Ecto neural progenitor cell (in vitro differentiated cells): ENCODE measurements at places on chromosomes 6 and 20.

- DNase-seq = no peak
Measured at GRCh38 chr6:77205936-77206335, 257.4 kb downstream of the HTR1B start.

DNA sequence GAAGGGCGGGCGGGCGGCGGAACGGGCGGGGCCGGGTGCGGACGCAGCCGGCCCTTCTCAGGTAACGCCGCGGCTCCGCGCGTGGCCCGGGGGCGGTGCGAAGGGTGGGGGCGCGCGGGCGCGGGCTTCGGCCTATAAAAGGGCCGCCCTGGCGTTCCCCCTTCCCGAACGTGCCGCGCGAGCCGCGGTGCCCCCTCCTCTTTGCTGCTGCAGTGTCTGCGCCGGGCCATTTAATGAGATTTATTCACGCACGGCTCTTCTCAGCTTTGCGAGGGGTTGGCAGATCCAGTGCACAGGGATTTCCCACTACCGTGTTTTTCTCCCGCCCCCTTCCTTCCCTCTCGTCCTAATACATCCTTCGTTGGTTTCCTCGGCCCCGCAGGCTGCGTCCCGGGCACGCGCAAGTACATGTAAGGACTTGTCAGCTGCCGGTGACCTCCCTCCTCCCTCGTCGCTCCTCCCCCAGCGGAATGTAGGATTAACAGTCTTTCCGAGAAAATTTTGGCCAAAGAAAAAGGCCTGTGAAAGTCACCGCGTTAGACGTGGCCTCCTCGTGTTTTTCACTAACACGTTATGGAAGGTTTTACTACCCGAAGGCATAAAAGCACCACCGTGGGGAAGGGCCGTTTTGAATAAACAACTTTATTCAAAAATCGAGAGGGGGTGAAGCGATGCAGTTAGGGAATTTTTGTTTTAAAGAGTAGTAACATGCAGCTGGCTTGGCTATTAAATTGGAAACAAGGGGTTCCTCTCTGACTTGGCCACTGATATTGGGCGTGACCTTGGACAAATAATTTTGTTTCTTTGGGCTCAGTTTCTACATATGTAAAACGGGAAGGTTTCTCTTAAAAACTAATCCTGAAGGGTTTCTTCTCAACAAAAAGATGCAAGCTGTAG lies 966 bp upstream of the REV3L start:
- peak; percentile 89 for DNase-seq

DNA sequence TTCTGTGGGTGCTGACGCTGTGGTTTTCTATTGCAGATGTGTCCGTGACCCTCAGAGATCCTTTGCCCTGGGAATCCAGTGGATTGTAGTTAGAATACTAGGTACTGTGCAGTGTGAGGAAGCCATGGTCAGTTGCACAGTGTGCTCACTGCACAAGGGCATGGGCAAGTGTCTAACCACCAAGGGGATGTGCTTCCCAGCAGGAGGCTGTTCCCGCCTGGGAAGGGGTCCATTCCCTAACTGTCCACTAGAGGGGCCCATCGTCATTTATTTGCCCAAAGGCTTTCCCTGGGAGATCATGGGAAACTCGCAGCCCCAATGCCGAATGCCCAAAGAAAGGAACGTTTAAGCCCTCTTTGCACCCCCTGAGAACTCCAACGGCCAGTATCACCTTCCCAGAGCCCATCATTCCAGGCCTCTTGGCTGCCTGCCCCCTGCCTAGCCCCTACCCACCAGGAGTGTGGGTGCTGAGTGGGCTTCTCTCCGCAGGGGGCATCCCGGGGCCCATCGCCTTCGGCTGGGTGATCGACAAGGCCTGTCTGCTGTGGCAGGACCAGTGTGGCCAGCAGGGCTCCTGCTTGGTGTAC lies 26.2 kb downstream of the SLCO4A1 start:
- DNase-seq = peak; percentile 84

DNA sequence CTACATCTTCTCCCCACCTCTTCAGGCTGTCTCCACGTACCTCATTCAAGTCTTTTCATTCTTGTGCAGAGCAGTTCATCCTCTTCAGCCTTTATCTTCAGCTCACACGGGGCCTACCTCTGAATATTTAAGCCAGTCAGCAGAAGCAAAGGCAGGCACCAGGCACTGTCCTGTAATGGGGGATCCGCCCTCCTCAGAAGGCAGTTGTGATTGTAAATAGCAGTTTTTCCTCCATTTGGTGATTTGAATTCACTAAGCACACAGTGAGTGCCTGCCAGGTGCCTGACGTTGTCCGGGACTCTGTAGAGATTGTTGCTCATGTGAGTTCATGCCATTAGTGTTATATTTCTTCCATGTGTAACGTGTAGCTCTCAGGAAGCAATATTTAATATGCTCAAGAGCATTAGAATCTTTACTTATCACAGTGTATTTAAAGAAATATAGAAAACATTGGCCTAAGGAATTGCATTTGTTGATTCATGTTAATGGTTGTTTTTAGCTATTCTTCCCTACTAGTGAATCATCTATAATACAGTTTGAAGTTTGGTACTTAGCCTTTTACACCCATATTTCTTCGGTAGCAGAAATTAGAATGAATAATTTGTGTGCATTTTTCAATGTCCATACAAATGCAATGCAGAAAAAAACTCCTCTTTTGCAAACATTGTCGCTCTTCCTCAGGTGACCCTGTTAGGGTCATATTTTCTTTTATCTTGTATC lies 17.9 kb downstream of the BPHL start:
- no peak for DNase-seq

DNA sequence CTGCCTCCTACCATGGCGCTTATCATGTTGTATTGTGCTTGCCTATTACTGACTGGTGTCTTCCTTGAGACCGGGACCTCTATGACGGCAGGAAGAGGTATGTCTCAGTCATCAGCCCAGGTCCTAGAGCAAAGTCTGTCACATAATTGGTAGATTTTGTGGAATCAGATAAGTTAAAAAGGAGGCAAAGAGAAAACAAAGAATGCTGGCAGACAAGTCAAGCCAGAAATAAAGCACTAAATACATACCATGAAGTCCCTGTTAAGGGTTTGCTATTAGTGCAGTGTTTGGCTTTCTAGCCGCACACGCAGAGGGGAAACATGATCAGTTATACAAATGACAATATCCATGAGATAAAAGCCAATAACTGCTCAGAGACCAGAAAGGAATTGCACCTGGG lies 6.0 kb downstream of the TOMM34 start:
- no peak for DNase-seq

GRCh38 chr6:24760210-24760609 lies 14.5 kb upstream of the GMNN start:
- no peak for DNase-seq

GRCh38 chr6:25829375-25829774 lies 2.5 kb downstream of the SLC17A1 start:
- no peak for DNase-seq

- no peak for DNase-seq
Measured at GRCh38 chr6:71317441-71317840, 28.8 kb downstream of the OGFRL1 start.

DNA sequence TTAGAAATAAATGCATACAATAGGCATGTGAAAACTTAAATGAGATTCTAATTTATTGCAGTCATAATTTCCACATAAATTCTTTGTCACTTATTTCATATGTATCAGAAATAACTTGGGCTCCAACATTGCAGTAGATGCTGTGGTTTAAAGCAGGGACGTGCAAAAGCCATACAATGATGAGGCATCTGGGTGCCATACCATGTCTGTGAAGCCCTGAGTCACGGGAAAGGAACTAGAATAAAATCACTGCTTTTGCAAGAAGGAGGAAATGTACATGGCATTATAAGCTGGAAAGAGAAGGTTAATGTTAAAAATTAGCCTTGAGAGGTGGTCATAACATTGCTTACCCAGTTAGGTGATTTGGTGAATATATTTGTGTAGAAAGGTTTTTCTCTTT lies 180.4 kb downstream of the SASH1 start:
- no peak for DNase-seq

GRCh38 chr6:12147557-12148316 lies 135.6 kb downstream of the HIVEP1 start:
- no peak for DNase-seq

GRCh38 chr6:29678114-29678513 lies 2.8 kb downstream of the ZFP57 start:
- no peak for DNase-seq

GRCh38 chr6:78611886-78612480 lies 255.4 kb upstream of the IRAK1BP1 start:
- DNase-seq = no peak

DNA sequence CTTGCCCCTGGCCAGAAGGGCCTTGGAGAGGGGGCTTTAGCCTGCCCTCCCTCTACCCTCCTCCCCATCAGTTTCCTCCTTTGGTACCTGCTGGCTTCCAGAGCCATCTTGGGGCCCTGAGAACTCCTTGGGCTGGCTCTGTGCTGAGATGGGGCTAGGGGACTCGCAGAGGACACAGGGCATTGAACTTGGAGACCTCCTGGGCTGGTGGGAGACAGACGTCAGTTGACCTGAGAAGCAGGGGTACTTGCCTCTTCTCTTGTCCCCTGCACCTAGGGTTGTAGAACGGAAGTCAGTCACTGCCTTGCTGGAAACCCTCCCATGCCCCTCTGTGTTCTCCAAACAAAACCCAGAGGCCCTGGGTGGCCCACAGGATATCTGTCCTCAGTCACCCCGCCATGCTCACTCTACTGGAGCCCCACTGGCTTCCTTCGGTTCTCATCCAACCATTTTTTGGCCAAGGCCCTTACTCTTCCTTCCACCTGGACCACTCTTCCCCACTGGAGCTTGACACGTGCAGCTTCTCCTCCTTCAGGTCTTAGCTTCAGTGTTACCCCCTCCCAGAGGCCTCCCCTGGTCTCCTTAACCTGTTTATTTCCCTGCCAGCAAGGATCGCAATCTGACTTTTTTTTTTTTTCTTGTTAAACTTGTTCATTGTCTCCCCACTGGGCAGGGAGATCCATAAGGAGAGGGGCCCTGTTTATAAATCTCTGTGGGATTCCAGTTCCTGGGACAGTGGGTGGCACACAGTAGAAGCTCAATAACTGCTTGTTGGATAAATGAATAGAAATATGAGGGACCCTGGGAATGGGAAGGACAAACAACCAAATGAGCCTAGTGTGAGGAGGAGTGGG lies 971 bp downstream of the RBCK1 start:
- DNase-seq = no peak

DNA sequence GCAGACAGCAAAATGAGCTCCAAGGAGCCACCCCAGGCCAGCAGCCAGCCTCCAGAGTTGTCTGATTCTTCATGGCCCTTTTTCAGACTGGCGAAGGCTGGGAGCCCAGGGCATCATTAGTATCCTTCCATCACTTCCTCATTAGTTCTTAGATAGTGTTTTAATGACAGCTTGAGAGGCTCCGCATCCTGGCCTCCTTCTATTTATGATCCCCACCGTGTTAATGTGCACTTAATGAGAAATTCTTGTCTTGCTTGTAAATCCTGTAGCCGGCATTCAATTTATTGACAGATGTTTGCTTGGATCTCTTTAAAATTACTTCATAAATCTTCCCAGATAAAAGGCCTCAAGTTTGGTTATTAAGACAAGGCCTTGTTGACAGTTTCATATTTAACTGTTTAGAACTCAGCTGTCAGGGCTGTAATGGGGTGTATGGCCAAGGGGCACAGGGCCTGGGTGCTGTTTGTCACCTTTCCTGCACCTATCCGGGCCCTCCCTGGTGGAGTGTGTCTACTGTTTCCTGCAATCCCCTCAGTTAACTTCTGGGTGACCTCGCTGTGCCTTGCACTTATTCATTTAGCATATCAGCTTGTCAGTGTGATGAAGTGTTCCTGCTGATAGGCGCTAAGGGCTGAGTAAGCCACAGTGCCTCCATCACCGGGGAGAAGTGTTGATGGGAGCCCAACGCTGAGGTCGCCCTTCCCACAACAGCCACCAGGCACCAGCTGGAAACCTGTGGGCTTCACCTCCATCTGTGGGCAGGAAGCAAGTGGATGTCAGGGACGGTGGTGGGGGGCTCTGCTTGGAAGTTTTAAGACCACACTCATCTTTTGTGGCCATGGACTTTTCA lies 169.3 kb downstream of the TSHZ2 start:
- DNase-seq = no peak

DNA sequence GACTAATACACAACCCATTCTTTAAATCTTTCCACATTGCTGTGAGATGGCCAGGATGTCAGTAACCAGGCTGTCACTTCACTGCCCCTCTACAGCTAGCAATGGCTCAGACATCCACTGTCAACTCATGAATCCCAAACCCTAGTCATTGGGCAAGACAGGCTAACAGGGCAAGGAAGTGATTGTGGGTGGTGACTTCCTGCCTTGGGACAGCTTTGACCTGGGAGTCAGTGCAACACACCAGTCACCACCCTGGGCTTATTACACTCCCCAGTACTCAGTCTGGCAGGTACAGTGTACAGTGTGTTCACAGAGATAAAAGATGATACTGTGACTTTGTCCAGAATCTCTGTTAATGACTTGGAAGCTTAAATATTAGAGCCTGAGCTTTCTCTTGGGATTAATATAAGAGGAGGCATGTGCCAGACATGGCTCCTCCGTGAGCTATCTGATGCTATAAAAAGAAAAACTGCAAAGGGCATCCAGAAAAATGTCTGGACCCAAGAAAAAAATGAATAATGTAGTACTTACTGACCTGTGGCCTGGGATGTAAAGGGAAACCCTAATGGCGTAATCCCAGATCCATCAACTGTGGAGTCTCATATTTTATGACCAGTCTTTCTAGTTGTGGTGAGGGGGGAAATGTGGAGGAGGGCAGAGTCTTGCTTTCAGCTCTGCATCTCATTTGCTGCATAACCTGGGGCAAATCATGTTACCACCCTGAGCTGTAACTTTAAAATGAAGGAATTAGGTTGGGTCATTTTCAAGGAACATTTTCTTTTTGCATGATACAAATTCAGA lies 244.4 kb downstream of the SLC24A3 start:
- DNase-seq = no peak

DNA sequence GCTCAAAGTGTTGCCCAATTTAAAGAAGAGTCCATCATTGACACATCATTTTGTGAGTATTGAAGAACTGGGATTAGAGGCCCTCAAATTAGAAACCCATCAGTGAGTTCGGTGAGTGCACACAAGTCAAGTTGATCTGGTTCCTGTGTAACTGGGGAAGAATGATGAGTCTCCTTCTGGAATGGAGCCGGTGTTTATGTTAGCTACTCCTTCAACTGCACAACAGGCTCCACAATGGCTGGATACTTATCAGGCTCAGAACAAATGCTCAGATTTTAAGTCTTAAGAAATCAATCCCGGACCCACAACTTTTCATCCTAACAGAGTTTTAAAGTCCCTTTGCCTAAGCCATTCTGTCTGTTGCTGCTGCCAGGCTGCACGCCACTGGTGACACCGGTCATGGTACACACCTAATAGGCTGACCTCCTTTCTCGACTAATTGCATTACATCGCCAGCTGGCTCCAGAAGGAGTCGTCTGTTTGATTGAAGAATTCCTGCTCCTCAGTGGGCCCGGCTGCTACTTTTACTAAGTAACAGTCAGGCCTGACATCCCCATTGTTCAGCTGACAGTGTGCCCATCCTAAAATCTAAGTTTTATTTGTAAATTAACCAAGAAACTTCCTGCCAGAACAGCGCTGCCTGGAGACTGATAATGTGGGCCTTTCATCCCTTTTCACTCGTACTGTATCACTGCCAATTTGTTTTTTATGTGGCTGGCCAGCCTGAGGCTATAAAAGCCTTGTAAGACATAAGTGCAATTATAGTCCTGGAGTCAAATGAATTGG lies 130.4 kb downstream of the INSM1 start:
- DNase-seq = peak; percentile 53

- DNase-seq = peak; percentile 93
Measured at GRCh38 chr20:21505161-21505809, 8.6 kb downstream of the NKX2-2 start.
